Cardiac muscle cell (in vitro differentiated cells and primary cell): ENCODE measurements at places on chromosomes 6 and 20. TPM values are rescaled to one million over a fixed set of nuclear protein-coding genes. Genes with fewer than 3 reads are reported as not detected.

Gene BPIFA2
- not detected in 2 replicates for total RNA-seq

Gene GLP1R
- total RNA-seq = 0.11 and 0.12 TPM in 2 replicates

Gene SSTR4
- total RNA-seq = not detected in 2 replicates

Gene ARMC12
- 0.56 and 4.1 TPM in 2 replicates for total RNA-seq

Gene ADNP
- 31.1 and 50.8 TPM in 2 replicates for total RNA-seq

Gene C20orf96
- total RNA-seq = 6.2 and 9.3 TPM in 2 replicates

Gene GOPC
- total RNA-seq = 30.5 and 51.4 TPM in 2 replicates

Gene TOP1
- total RNA-seq = 12.4 and 21.5 TPM in 2 replicates

Gene TMEM244
- total RNA-seq = not detected in 2 replicates

Gene TRIM40
- total RNA-seq = not detected in 2 replicates

Gene RSPH4A
- 0.21 and 0.56 TPM in 2 replicates for total RNA-seq

Gene CFAP61
- not detected in 2 replicates for total RNA-seq

Gene ASIP
- not detected in 2 replicates for total RNA-seq

Gene MYBL2
- total RNA-seq = 17.8 and 30.6 TPM in 2 replicates

Gene PHACTR1
- total RNA-seq = 18.3 and 33.9 TPM in 2 replicates

Gene EFCAB8
- total RNA-seq = not detected in 2 replicates

Gene KHDRBS2
- total RNA-seq = 5.0 and 5.6 TPM in 2 replicates

Gene KIZ
- total RNA-seq = 21.9 and 55.4 TPM in 2 replicates

Gene MLN
- total RNA-seq = not detected in 2 replicates

Gene MAP1LC3A
- 24.3 and 38.7 TPM in 2 replicates for total RNA-seq

Gene ATP6V1G2
- 21.2 and 28.8 TPM in 2 replicates for total RNA-seq

Gene LZTS3
- total RNA-seq = 20.5 and 30.9 TPM in 2 replicates

Gene KIFC1
- 14.0 and 69.2 TPM in 2 replicates for total RNA-seq

Gene MTHFD1L
- total RNA-seq = 18.0 and 18.2 TPM in 2 replicates

Gene TRIM15
- total RNA-seq = not detected in 2 replicates

Gene KCNK16
- not detected in 2 replicates for total RNA-seq

Gene SLC25A27
- total RNA-seq = 18.6 and 36.1 TPM in 2 replicates

Gene CD24
- total RNA-seq = 109 and 166 TPM in 2 replicates

Gene C6orf163
- 1.5 and 4.3 TPM in 2 replicates for total RNA-seq

Gene FAM184A
- 4.2 and 13.7 TPM in 2 replicates for total RNA-seq

Gene SIRPB1
- not detected in 2 replicates for total RNA-seq

Gene MICAL1
- 10.3 and 19.6 TPM in 2 replicates for total RNA-seq

Gene TREM2
- not detected in 2 replicates for total RNA-seq
